Activated CD8-positive, alpha-beta memory T cell treated with anti-CD3 and anti-CD28 coated beads, Interleukin-2, amount 10 ng/mL, durations not matched to agents 7 days and 5 days (primary cell): ENCODE measurements at places on chromosomes 4 and X. TPM values are rescaled to one million over a fixed set of nuclear protein-coding genes. Genes with fewer than 3 reads are reported as not detected.
A peak's percentile ranks its signal among the peaks of the same experiment; 100 is the strongest.

The EFHC2 gene
- total RNA-seq: 0.12 TPM

The PRKG2 gene
- 0.63 TPM for total RNA-seq

The MCF2 gene
- total RNA-seq: 0.40 TPM

DNA sequence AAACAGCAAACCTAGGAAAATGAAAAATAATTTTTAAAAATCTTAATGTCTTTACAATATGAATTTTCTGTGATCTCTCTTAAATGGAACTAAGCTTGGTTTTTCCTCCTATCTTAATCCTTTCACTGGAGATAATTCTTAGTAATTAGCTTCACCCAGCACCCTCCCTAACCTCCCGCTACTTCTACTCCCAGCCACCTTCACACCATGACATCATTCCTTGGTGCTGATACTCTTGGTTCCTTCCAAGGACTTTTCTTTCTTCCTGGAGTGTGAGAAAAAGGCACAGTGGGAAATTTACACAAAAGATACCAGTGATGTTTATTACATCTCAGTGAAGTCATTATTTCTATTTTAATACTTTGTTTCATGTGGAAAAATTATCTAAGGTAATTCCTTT, 163.6 kb upstream of the PLAC1 start:
- H3K36me3 ChIP-seq: peaks cover 12% of the 10 kb centered on the region
- no peak overlapping the region for H3K4me3 ChIP-seq

- peaks cover under 1% of the 10 kb centered on the region for H3K27me3 ChIP-seq
- H3K4me3 ChIP-seq: no peak overlapping the region
- no peak overlapping the region for H3K27ac ChIP-seq
These were observed 29.1 kb downstream of the RIPPLY1 start for GRCh38 chrX:106874075-106874474.

DNA sequence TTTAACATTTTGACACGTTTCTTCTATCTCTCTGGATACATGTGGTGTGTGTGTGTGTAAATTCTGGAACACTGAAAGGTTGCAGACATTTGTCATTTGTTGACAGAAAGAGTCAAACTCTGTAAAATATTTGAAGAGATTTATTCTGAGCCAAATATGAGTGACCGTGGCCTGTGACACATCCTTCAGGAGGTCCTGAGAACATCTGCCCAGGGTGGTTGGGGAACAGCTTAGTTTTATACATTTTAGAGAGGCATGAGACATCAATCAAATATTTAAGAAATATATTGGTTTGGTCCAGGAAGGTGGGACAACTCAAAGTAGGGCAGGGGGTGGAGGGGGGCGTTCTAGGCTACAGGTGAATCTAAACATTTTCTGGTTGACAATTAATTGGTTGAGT, 40.7 kb upstream of the CD40LG start:
- H3K36me3 ChIP-seq: peaks cover 9% of the 10 kb centered on the region
- H3K4me1 ChIP-seq: peaks cover 39% of the 10 kb centered on the region
- H3K27ac ChIP-seq: no peak overlapping the region
- no peak overlapping the region for H3K4me3 ChIP-seq

GRCh38 chr4:158599765-158600498, 71.8 kb downstream of the C4orf46 start:
- no peak overlapping the region for H3K4me3 ChIP-seq
- H3K27me3 ChIP-seq: peaks cover 22% of the 10 kb centered on the region
- DNase-seq: no peak
- no peaks in the 10 kb centered on the region for H3K4me1 ChIP-seq

DNA sequence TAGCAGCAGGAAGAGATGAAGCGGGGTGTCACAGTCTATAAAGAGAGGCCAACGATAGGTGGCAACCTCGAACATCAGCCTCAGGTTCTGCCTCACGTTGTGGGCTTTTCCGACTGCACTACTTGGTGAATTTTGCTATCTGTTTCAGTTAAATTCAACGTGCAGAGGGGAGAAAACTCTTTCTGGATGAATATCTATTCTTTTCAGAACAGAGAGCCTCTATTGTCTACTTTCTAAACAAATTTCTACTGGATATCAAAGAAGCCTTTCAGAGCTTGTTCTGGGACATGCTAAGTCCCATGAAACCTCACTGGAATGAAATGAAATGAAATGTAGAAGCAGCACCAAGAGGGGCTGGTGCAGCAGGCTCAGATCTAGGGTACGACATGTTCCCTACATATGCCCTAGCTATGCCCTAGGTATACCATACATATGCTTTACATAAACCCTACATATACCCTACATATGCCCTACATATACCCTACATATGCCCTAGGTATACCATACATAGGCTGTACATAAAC, 116.5 kb upstream of the TRIM2 start:
- H3K36me3 ChIP-seq: no peaks in the 10 kb centered on the region
- no peak overlapping the region for H3K4me3 ChIP-seq
- H3K4me1 ChIP-seq: peaks cover 13% of the 10 kb centered on the region
- H3K27me3 ChIP-seq: peaks cover 43% of the 10 kb centered on the region
- no peak for DNase-seq
- no peak overlapping the region for H3K27ac ChIP-seq

GRCh38 chr4:129162450-129162849, 66.5 kb downstream of the C4orf33 start:
- H3K4me1 ChIP-seq: peaks cover 10% of the 10 kb centered on the region
- no peak for DNase-seq
- H3K27ac ChIP-seq: no peak overlapping the region
- H3K4me3 ChIP-seq: no peak overlapping the region
- peaks cover 38% of the 10 kb centered on the region for H3K27me3 ChIP-seq

- DNase-seq: no peak
- H3K27me3 ChIP-seq: no peaks in the 10 kb centered on the region
- no peaks in the 10 kb centered on the region for H3K36me3 ChIP-seq
- H3K27ac ChIP-seq: no peak overlapping the region
These were observed 210.6 kb upstream of the DKK2 start for GRCh38 chr4:107246761-107247160.

- peaks cover 3% of the 10 kb centered on the region for H3K4me1 ChIP-seq
- DNase-seq: peak; percentile 63
- no peaks in the 10 kb centered on the region for H3K27me3 ChIP-seq
- H3K27ac ChIP-seq: no peak overlapping the region
- H3K4me3 ChIP-seq: no peak overlapping the region
- H3K36me3 ChIP-seq: no peaks in the 10 kb centered on the region
These were observed 15.7 kb downstream of the FHL1 start for GRCh38 chrX:136162827-136163570.

DNA sequence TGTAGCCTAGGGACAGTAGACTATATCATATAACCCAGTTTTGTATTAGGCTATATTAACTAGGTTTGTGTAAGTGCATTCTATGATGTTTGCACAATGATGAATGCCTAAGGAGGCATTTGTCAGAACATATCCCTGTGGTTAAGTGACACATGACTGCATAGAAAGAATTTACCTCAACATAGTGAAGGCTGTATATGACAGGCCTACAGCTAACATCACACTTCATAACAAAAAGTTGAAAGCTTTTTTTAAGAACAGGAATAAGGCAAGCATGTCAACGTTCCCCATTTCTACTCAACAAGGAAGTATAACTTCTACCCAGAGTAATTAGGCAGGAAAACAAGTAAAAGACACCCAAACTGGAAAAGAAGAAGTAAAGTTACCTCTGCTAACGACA, 165.9 kb upstream of the NDST4 start:
- no peak for DNase-seq
- peaks cover 7% of the 10 kb centered on the region for H3K4me1 ChIP-seq
- H3K27ac ChIP-seq: no peak overlapping the region
- H3K4me3 ChIP-seq: no peak overlapping the region
- H3K27me3 ChIP-seq: no peaks in the 10 kb centered on the region

DNA sequence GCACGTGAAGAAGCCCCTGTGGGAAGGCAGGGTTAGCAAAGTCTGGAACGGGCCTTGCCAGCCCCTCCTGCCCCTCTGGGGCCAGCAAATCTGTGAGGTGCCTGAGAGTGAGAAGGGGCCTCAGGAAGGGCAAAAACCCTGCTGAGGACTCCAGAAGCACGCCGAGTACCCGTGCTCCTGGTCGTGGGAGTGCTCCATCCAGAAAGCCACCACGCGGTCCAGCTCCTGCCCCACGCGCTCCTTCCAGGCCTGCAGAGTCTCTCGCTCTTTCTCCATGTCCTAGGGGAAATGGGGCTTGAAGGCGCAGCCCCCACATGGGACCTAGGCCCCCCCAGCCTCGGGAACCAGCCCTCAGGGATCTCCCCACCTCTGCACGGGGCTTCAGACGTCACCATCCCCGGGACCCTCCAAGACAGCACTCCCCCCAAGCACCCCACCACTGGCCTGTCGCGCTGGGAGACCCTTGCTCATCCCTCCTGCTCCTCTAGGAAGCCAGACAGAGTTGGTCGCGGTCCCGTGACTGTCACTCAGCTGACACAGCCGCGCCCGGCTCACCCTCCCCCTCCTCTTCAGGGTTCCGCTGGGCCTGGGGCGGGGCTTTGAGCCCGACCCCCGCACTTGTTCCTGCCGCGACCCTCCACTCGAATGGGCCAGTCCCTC, at the start of gene RENBP:
TSS of gene RENBP (minus strand) at position 504 of the 660 bp plus-strand sequence. CDS start at position 471, 33 bp downstream.
- DNase-seq: peak; percentile 56
- H3K4me1 ChIP-seq: peaks cover 16% of the 10 kb centered on the region
- H3K4me3 ChIP-seq: peak within 1 kb of the TSS; percentile 63
- H3K36me3 ChIP-seq: peaks cover 2% of the 10 kb centered on the region

GRCh38 chrX:13661735-13662288, 8.9 kb downstream of the TCEANC start:
- peaks cover 7% of the 10 kb centered on the region for H3K36me3 ChIP-seq
- no peaks in the 10 kb centered on the region for H3K27me3 ChIP-seq
- peaks cover 15% of the 10 kb centered on the region for H3K4me1 ChIP-seq
- H3K4me3 ChIP-seq: peak overlapping the region; percentile 45

- H3K4me1 ChIP-seq: peaks cover 11% of the 10 kb centered on the region
- no peak overlapping the region for H3K4me3 ChIP-seq
- H3K36me3 ChIP-seq: peaks cover 2% of the 10 kb centered on the region
- H3K27me3 ChIP-seq: no peaks in the 10 kb centered on the region
- no peak overlapping the region for H3K27ac ChIP-seq
- no peak for DNase-seq
These were observed 104.9 kb downstream of the PPP3CA start for GRCh38 chr4:101242441-101242840.

GRCh38 chrX:16488959-16489358, 161.0 kb upstream of the S100G start:
- peaks cover 6% of the 10 kb centered on the region for H3K27me3 ChIP-seq
- H3K36me3 ChIP-seq: no peaks in the 10 kb centered on the region
- H3K27ac ChIP-seq: no peak overlapping the region
- no peak overlapping the region for H3K4me3 ChIP-seq
- H3K4me1 ChIP-seq: peaks cover 9% of the 10 kb centered on the region

DNA sequence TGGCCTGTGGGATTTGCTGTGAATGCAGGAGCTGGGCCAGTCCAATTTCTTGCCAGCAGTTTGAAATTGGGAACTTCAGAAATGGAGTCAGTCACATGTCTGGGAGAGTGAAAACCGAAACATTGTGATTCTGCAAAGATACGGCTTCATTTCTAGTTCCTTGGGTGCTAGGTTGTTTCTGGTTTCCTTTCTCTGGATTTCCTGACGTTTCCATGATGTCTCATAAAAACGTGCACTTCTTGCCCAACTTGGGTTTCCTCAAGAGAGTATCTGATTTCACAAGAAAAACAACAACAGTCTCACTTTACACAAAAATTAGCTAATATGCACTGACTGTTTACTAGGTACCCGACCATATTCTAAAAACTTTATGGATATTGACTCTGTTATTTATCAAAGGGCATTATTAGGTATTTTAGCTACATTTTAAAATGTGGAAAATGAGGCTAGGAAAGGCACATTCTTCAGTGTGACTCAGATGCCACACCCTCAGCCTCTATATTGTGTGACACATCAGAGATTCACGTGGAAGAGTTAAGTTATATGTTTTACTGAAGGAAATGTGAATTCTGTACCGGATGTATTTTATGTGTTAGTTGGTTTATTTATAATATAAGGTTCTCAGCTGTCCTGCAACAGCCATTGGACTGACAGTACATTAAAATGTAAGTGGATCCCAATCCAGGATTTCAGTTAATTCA, 225.0 kb upstream of the PUDP start:
- no peaks in the 10 kb centered on the region for H3K27me3 ChIP-seq
- H3K4me1 ChIP-seq: no peaks in the 10 kb centered on the region
- no peak for DNase-seq
- H3K4me3 ChIP-seq: no peak overlapping the region
- no peaks in the 10 kb centered on the region for H3K36me3 ChIP-seq

- DNase-seq: no peak
- H3K27me3 ChIP-seq: no peaks in the 10 kb centered on the region
- H3K4me3 ChIP-seq: no peak overlapping the region
- no peaks in the 10 kb centered on the region for H3K36me3 ChIP-seq
- H3K4me1 ChIP-seq: no peaks in the 10 kb centered on the region
These were observed 104.9 kb downstream of the ALPK1 start for GRCh38 chr4:112402098-112402497.

DNA sequence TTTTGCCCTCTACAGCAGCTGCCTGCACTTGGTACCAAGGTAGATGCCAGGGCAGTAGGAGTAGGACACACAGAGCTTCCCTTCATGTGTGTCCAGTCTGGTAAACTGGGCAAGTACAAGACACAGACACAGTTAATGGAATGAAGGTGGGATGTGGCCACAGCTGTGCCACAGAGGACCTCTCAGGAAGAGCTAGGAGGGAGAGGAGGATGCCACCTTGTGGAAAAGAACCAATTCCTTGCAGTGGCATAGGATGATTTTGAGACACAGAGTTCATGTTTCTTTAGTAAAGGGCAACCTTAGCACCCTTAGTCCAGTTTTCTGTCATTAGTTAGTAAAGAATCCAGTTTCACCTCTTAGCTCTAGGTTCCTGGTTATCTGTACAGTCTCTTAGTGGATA, 36.3 kb upstream of the TBC1D14 start:
- peaks cover 15% of the 10 kb centered on the region for H3K36me3 ChIP-seq
- no peak for DNase-seq
- peaks cover 9% of the 10 kb centered on the region for H3K4me1 ChIP-seq
- H3K27ac ChIP-seq: peak overlapping the region; percentile 12
- H3K27me3 ChIP-seq: no peaks in the 10 kb centered on the region
